Stimulated activated CD4-positive, alpha-beta T cell treated with anti-CD3 and anti-CD28 coated beads, Interleukin-12 subunit alpha, Interleukin-12 subunit beta, amount 100 ng/mL, for 4 hours (primary cell): ENCODE measurements at places on chromosomes 6 and 20.

- no peak for DNase-seq
Measured at GRCh38 chr6:133130863-133131262, 110.3 kb upstream of the EYA4 start.

DNA sequence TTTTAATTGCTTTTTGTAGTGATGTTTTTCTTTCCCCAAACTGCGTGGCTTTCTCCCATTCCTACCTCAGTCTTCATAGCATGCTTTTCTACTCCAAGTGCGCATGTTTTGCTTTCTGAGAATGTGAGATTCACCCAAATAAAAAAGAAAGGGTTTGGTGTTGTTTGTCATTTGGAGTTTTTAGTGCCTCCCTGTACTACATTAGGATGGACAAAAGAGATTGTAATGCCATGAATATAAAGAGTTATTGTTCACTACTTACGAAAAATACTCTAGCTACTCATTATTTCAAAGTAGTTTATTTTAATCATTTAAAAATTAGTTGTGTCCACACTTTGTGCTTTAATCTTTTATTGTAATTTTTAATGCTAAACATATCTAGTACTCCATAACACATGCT lies 81.8 kb downstream of the RNF217 start:
- DNase-seq: no peak

DNA sequence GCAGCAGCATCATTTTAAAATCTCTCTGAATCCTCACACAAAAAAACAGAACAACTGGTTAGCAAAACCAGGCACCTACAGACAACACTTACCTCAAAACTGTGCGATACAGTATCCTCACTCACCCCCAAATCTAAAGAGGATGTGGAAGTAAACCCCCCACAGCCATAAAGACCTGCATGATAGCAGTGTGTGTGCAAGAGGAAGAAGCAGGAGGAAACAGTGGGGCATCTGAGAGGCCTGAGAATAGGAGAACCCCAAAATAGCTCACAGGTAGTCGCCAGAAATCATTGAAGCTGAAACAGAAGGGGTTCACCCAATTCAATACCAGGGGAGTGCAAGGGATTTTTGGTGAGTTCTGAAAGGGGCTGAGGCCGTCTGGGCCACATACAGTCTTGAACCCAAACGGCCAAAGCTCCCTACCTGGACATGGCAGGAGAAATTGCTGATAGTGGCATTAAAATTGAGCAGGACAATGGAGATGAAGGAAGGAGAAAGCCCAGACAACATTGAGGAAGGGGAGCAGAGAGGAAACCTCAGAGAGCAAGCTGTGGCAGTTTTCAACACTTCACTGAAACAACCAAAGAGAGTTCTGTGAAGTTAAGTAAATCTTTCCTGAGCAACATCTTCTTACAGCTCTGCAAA lies 129.7 kb downstream of the FIG4 start:
- no peak for DNase-seq

GRCh38 chr6:135299256-135299655 lies 118.1 kb downstream of the MYB start:
- no peak for DNase-seq

- DNase-seq: no peak
Measured at GRCh38 chr6:54185885-54186284, 74.6 kb downstream of the MLIP start.

GRCh38 chr6:113489952-113490746 lies 367.0 kb upstream of the MARCKS start:
- no peak for DNase-seq

DNA sequence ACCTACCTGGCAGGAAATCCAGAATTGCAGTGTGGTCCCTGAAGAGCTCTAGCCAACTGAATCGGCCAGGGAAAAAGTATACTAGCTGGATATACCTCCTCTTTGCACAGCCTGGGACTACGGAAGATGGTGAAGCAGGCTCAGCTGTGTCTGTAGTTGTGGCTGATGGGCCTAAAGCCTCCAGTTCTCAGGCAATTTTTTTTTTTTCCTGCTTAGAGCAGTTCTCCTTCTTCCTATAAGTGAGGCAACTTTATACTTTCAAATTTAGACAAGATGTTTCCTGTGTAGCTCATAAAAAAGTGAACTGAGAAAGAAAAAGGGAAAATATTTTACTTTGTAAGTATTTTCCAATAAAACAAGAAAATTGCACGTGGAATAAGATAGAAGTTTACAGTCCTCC lies 172.9 kb downstream of the CARMIL1 start:
- no peak for DNase-seq

GRCh38 chr6:112086744-112087135 lies 542 bp downstream of the TUBE1 start:
- no peak for DNase-seq

- DNase-seq: no peak
Measured at GRCh38 chr20:21739682-21740081, 34.2 kb downstream of the PAX1 start.

DNA sequence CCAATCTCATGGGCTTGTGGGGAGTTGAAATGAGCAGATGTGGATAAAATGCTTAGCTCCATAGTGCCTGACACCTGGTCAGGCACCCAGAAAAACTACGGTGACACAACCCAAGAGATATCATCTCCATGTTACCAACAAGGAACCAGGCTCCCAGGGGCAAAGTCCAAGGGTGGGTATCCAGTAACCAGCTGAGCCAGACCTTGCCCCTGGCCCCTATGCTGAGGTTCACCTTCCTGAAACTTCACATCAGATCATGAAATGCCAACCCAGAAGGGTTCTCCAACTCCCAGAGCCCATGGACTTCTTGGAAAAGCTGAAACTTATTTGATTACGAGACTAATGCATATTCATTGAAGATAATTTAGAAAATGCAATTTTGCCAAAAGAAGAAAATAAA lies 141.8 kb upstream of the KCNG1 start:
- DNase-seq: no peak

GRCh38 chr20:62103508-62104233 lies 18.6 kb upstream of the LSM14B start:
- no peak for DNase-seq

- no peak for DNase-seq
Measured at GRCh38 chr6:109456710-109457561, 1.4 kb upstream of the MICAL1 start.

DNA sequence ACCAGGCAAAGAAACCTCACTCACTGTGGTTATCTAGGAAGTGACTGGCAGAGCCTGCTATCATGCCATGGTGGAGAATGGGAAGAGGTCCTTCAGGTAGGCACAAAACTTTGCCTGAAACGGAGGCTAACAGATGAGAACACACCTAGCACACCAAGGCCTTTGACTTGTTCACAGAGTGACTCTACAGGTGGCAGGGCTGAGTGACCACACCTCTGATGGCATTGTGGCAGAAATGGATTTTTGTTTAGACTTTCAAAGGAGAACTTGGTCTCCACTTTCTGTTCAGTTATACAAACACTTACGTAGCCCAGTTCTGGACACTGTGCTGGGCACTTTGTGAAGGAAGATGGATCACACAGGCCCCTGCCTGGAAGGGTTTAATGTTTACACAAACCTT lies 116.3 kb upstream of the ENPP5 start:
- no peak for DNase-seq

- DNase-seq: no peak
Measured at GRCh38 chr6:135159531-135159930, 21.6 kb upstream of the MYB start.

DNA sequence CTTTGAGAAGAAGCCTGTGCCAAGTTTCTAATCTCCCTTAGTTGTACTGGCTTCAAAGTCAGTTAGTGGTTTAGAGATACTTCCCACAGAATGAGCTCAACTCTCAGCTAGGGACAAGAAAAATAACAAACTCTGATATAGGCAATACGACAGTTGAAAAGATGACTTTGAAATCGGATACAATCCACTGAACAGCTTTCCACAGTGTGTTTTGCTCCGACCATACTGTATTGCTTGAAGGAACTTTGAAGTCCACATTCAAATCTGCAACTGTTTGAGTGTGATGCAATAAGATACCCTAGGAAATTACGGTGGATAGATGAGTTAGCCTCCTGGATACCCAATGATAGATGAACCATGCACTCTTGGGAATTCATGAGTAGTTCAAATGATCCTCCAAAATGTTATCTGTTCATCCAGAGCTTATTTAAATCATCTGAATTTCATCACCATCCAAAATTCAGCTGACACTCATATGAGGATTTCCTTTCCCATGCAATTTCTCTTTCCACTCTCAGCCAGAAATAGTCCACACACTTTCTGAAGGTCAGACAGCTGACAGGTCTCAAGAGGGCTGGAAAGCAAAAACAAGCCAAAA lies 443.8 kb downstream of the HAO1 start:
- DNase-seq: no peak

- DNase-seq: no peak
Measured at GRCh38 chr6:147434516-147434915, 74.0 kb upstream of the SAMD5 start.

- DNase-seq: no peak
Measured at GRCh38 chr20:24866008-24866407, 83.1 kb upstream of the CST7 start.

GRCh38 chr6:74259981-74260380 lies 564.0 kb downstream of the CD109 start:
- no peak for DNase-seq
